ENCODE measurements at places on chromosomes 1 and 21.

DNA sequence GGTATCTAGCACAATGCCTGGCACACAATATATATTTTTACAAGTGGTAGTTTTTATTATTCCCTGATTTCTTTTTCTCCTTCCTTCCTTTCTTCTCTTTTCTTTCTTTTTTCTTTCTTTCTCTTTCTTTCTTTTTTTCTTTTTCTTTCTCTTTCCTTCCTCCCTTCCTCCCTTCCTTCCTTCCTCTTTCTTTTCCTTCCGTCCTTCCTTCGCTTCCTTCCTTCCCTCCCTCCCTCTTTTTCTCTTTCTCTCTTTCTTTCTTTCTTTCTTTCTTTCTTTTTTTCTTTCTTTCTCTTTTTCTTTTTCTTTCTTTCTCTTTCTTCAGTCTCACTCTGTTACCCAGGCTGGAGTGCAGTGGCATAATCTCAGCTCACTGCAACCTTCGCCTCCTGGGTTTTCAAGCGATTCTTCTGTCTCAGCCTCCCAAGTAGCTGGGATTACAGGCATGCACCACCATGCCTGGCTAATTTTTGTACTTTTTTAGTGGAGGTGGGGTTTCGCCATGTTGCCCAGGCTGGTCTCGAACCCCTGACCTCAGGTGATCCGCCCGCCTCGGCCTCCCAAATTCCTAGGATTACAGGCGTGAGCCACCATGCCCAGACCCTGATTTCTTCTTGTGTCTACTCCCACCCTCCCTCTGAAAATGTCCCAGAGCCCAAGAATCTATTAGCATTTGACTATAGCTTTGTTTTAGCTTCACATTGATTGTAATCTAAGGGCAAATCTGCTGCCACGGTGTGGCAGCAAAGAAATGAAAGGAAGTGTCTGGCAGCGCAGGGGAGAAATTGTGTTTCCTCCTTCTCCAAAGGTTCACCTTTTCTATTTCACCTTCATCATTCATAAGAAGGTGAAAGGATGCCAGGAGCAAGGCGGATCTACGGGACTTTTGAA is 19.9 kb upstream of the ABCB10 start:
- no peak for DNase-seq

DNA sequence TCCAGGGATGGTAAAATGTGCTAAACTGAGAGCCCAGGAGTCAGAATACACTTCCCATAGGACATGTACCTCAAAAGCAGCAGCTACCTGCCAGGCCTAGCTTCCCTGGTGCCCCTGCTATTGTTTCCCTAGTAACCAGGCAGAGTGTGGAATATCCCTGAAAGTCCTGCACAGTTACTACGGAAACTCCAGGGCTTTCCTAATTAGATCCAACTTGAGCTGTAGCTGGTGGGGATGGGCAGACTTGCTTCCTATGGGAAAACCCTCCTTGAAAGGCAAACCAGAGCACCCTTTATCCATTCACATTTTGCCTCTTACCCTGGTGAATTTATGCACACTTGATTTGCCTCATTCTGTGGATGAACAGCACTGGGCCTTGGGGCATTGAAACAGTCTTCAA is 559.9 kb upstream of the PBX1 start:
- DNase-seq: no peak

DNA sequence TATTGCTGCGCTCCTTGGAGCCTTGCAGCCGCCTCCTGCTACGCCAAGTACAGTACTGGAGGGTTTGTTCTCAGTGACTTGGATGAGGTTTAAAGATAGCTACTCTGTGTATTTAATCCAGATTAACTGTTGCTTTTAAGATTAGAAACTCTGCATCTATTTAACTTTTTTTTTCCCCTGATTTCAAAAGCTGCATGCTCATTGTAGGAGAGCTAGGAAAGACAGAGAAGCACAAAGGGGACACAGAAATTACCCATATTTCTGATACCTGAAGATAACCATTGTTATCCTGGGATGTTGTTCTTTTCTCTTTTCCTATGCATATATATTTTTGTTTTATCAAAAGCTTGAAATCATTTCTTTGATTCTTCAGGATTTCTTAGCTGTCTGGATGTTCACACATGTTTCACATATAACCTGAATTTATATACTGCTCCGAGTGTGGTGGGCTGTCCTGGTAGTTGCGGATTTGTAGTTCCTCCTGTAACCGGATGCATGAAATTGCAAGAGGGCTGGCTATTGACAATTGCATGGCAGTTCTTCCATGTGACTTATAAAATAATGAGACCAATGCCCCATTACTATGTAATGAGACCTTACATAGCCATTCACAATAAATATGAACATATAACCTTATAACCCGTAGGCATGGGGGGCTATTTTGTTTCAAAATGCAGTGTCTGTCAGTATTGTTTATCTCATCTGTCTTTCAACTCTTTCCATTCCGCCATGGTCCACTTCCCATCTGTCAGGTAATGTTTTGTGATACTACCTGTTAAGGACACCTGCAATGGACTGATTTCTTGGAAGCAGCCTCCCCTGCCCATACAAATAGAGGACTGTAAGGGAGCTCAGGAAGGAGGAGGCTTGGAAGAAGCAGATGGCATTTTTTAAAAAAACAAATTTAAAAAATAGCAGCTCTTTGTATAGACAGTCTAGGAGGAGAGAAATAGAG is 1.4 kb downstream of the RAVER2 start:
- DNase-seq: no peak

GRCh38 chr21:45506241-45506817 is 35.9 kb downstream of the SLC19A1 start:
- DNase-seq: no peak

DNA sequence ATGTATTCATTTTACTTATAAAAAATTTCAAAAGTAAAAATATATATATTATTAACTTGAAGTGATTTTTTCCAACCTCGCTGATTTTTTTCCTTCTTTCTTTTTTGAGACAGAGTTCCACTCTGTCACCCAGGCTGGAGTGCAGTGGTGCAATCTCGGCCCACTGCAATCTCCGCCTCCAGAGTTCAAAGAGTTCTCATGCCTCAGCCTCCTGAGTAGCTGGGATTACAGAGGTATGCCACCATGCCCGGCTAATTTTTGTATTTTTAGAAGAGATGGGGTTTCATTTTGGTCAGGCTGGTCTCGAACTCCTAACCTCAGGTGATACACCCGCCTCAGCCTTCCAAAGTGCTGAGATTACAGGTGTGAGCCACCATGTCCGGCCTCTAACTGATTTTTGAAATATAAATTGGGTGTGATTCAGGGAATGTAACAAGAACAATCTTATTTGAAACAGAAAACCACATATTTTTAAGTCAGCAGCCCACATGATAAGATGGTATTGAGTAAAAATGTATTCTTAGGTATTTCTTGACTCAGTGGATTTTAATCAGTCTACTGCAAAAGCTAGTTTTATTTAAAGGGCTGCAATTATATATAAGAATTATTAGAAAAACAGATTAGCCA is 30.0 kb downstream of the ZBTB8B start:
- no peak for DNase-seq

DNA sequence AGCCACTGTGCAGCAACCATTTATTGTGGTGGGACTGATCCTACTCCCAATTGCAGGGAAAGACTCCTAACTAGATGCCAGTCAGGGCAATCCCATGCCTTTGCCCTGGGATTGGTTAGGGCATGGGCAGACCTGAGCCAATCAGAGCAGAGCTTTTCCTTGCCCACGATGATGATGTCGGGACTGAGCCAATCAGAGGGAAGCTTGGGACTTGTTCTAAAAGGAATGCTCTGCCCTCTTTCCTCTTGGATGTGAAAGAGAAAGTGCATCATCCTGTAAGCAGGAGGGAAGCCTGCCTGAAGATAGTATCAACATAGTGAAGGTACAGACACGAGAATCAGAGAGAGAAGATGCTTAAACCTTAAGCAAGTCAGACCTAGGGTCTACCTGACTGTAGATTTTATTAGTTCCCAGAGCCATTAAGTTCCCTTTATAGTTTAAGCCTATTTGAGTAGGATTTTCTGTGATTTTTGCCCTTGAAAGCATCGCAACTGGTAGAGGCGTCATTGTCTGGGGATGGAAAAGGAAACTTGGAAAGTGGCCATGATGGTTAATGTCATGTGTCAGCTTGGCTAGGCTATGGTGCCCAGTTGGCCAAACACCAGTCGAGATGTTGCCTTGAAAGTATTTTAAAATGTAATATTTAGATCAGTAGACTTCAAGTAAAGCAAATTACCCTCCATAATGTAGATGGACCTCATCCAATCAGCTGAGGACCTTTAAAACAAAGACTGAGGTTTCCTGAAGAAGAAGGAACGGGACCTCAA is 19.9 kb downstream of the IRF2BP2 start:
- no peak for DNase-seq

DNA sequence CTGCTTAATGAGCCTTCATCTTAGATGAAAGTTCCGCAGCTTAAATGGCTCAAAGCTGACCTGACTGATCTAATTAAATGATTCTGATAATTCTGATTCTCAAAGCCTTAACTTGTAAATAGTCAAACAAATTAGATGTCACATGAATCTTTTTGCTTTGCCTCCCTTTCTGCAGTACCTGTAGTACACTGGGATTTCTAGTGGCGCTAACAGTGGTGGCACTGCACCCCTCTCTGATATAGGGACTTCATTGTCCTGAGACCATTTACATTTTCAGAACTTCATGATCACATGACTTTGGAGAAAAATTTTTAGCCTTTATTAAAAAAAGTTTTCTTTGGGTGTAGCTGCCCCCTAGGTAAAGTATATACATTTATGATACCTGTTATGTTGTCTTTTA is 546.7 kb upstream of the ADGRL2 start:
- DNase-seq: no peak

DNA sequence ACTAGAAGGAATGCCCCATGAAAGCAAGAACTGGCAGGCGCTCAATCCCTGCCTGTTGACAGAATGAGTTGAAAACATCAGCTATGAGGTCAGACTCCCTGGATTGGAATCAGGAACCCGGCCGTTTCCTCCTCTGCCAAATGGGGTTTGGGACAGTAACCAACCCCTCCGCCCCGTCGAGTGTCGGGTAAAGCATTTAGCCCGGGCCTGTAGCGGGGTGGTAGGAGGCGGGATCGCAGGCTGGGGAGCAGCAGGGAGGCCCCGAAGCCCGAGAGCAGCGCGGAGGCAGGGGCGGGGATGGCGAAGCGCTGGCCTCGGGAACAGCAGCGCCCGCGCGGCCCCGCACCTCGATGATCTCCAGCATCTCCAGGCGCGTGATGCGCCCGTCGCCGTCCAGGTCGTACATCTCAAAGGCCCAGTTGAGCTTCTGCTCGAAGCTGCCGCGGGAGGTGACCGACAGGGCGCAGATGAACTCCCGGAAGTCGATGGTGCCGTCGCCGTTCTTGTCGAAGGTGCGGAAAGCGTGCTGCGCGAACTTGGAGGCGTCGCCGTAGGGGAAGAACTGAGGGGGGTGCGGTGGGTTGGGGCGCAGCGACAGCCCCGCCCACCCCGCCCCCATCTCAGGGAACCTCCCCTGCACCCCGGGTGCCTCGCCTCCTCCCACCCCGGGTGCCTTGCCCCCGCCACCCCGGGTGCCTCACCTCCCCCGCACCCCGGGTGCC is 7.5 kb downstream of the HPCAL4 start:
- no peak for DNase-seq

DNA sequence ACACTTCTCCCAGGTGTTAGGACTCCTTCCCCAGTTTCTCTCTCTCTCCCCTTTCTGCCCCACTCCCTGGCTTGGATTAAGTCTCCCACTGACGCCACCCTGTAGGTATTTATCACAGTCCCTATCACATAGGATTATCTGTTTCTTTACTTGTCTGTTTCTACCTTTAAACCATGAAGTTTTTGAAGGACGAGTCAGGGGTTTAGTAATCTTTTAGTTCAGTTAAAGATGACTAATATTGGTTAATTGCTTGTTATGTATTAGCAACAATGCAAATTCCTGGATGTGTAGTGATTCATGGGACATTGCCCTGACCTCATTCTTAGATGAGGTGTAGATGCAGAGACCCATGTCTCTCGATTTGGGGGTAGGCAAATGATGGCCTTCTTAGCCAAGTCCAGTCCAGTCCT is 6.4 kb downstream of the LAMC1 start:
- no peak for DNase-seq

DNA sequence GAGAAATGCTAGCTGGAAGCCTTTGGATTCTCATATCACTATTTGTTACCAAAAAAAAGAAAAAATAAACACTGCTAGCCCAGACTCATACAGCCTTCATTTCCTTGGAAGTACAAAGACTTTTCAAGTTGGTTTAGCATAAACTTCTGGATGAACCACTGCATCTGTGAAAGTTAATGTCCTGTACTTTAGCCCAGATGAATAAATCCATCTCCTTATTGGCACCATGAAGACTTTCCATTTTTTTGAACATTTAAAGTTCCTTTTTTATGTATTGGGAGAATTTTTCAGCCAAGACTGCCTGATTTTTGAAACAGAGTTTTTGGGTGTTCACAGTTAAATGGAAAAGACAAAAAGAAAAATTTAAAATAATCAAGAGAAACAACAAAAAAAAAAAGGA is 184.0 kb upstream of the C1orf87 start:
- DNase-seq: no peak

GRCh38 chr1:210292231-210292871 is 36.4 kb upstream of the HHAT start:
- peak; percentile 76 for DNase-seq

DNA sequence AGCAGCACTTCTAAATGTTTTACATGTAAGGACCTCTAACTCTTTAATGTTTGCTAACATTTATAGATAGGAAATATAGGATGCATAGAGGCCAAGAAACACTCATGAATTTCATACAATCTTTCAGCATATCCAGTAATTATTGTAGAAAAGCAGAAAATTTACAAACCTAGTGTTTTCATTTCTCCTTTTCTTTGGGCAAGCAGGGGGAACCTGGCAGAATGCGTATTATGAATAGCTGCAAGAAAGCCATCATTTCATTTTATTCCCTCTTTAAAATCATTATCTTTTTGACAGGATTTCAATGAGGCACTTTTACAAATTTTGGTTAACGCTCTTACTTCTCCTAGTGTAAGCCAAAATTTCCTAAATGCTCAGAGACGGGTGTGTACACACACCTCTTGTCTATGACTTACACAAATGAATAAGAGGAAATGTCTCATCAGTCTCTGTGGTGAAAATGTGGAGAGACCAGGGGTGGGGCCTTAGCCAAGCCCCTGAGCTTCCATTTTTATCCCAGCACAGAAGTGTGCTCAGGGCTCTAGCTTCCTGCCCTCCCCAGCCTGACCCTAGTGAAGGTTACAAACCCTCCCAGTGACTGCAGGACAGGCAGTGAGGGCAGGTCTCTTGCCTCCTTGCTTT is 91.6 kb downstream of the LRRC8C start:
- DNase-seq: no peak

DNA sequence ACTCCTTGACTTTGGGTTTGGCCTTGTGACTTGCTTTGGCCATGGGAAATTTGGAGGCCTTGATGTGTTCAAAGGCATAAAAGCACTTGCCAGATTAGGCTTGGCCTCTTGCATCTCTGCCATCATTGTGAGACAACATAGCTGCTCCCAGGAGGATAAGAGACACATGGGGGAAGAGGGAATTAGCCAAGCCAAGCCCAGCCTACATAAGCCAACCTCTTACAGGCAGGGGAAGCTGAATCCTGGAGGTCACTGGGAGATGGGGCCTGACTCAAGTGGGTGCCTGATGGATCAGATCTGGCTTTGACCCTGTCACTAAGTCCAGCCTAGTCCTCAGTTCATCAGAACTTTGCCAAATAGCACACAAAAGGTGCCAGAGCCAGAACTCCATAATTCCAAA is 37.6 kb upstream of the HMGB4 start:
- no peak for DNase-seq

- DNase-seq: no peak
Measured at GRCh38 chr1:28296401-28297261, 32.2 kb upstream of the MED18 start.

- DNase-seq: no peak
Measured at GRCh38 chr1:59428828-59429227, 131.9 kb downstream of the FGGY start.

GRCh38 chr1:160942926-160943325 is 11.7 kb downstream of the ITLN2 start:
- DNase-seq: no peak
